ENCODE measurements at places on chromosomes 6 and 20. TPM values are rescaled to one million over a fixed set of nuclear protein-coding genes. Genes with fewer than 3 reads are reported as not detected.

DNA sequence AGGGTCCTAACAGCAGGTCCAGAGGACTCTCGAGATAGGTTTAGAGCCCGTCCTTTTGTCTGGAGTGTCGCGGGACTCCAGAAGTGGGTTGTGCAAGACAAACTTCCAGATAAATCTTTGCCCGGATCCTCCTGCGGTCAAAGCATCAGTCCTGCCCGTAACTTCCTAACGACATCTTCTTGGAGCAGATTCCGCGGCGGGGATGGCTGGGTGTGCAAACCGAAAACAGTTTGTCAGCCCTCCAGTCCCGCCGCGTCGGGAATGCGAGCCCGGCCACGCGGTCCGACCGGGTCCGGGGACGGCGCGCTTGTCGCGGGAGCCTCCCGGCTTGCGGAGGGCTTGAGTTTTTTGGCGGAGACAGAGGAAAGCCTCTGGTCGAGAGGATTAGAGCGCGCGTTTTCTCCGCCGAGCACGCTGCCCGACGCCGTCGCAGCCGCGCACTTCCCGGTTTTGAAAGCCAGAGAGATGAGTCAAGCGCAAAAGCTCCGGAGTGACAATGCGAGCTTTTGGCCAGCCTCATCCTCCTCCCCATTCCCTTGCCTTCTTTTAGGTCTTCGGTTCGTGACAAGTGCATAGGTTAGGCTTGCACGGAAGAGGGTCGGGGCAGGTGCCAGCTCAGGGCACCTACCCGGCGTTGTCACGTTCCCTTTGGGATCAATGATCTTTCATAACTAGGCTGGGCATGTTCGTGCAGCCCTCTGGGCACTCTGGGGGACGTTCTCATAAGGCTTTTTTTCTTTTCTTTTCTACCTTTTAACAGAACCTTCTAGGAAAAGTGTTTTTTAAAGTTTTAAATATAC is 91.3 kb upstream of the PRDM1 start:
- H3K36me3 ChIP-seq: no peaks in the 10 kb centered on the region
- 0 out of 2 replicates have a peak, but pooled peaks cover 4% of the 10 kb centered on the region for H3K4me1 ChIP-seq
- DNase-seq: no peak
- no peak overlapping the region for H3K4me3 ChIP-seq
- H3K27me3 ChIP-seq: no peaks in the 10 kb centered on the region

GRCh38 chr20:12159261-12159660 is 241.6 kb downstream of the BTBD3 start:
- no peaks in the 10 kb centered on the region for H3K36me3 ChIP-seq
- no peak for DNase-seq
- no peak overlapping the region for H3K27ac ChIP-seq
- no peaks in the 10 kb centered on the region for H3K27me3 ChIP-seq
- no peak overlapping the region for H3K4me3 ChIP-seq

GRCh38 chr6:5570641-5571040 is 309.3 kb downstream of the FARS2 start:
- no peak for DNase-seq
- no peak overlapping the region for H3K27ac ChIP-seq
- no peaks in the 10 kb centered on the region for H3K4me1 ChIP-seq

OGFRL1 gene
- total RNA-seq: 8.1 TPM

AIF1 gene
- not detected for total RNA-seq
